ENCODE measurements at places on chromosomes 13 and 19. TPM values are rescaled to one million over a fixed set of nuclear protein-coding genes. Genes with fewer than 3 reads are reported as not detected.

The FCGBP gene
- total RNA-seq = 1.5 TPM

The ZNF470 gene
- total RNA-seq = 1.2 TPM

DNA sequence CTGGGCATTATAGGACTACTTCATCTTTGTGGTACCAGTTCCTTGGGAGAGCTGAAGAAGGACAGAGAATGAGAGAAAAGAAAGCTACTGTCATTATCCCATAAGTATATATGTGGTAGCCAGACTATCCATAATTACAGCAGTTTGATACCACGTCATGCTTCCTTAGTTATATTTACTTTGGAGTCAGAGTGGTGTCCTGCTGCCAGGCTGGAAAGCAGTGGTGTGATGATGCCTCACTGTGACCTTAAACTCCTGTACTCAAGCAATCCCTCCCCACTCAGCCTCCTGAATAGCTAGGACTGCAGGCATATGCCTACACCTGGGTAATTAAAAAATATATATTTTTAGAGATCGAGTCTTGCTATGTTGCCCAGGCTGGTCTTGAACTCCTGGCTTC, 57.8 kb downstream of the WTIP start:
- DNase-seq = no peak

DNA sequence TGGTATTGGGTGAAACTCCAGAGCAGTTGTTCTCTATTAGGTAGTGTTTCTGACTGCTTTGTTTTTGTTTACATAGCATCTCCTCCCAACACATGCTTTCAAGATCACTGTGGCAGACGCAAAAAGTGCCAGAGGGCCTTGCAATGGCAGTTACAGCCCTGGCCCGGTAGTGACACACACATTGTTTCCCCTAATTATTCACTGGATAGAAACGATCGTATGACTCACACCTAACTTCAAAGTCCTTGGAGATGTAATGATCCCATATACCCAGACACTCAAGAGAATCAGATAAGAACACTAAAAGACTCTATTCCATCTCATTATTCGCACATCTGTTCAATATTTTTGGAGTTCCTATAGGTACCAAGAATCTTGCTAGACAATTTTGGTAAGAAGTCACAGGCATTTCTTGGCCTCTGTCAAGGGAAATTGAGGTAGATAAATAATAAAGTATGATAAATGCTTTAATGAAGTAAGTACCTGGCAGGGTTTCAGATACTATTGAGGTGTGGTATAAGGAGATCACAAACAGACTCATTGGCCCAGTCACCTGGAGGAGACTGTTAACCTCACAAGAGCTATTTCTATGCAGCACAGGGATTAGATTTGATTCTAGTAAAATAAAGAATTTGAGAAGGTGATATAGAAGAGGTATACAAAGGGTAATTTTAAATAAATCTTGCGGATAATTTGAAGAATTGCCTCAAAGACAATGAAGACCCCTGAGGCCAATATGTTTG, 485.3 kb downstream of the SLITRK6 start:
- DNase-seq = peak; percentile 66

DNA sequence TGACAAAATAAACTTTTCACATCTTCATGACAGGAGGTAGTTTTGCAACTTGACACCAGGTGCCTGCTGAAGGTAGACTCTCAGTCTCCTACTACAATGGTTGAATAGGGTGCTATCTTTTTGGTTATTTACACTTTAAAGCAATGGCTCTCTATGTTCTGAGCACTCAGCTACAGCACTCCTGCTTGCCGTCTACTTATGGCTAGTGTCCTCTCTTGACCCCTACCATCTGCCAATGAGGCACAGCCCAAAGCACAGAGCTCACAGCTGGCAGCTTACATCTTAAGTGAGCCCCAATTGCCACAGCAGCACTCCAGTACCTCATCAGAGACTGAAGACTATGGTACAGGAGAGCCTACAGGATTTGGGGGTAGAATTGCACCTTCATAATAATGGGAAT, 11.4 kb downstream of the ZNF708 start:
- DNase-seq = no peak

The TRPM4 gene
- 2.1 TPM for total RNA-seq

The IRGC gene
- not detected for total RNA-seq

GRCh38 chr13:20451397-20451796, 74.3 kb downstream of the CRYL1 start:
- no peak for DNase-seq

- DNase-seq = no peak
These were observed 79.9 kb downstream of the MRPL57 start for GRCh38 chr13:21256351-21256761.

The OVOL3 gene
- total RNA-seq = not detected

DNA sequence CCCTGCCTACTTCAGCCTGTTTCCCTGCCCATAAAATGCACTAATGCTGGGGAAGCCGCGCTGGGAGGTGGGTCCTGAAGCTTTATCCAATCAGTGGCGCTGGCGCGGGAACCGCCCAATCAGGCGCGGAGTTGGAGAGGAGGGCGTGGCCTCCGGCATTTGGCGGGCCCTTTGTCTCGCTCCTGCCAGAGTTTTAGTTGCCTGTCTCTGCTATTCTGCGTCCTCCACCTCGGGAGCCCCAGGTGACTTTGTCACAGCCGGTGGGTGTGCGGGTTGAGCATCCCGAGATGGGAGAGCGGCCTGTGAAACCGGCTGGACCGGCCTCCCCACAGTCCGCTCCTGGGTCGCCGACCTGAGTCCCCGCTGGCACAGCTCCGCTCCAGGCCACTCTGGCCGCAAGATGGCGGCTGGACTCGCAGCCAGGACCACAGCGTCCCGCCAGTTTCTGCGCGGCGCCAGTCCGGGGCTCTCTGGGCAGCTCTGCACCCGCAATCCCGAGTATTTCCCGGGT, 30.7 kb upstream of the ZNF429 start:
- peak; percentile 63 for DNase-seq

The CGB2 gene
- total RNA-seq = 2.2 TPM

The PABPC3 gene
- total RNA-seq = not detected

The LIM2 gene
- total RNA-seq = not detected

DNA sequence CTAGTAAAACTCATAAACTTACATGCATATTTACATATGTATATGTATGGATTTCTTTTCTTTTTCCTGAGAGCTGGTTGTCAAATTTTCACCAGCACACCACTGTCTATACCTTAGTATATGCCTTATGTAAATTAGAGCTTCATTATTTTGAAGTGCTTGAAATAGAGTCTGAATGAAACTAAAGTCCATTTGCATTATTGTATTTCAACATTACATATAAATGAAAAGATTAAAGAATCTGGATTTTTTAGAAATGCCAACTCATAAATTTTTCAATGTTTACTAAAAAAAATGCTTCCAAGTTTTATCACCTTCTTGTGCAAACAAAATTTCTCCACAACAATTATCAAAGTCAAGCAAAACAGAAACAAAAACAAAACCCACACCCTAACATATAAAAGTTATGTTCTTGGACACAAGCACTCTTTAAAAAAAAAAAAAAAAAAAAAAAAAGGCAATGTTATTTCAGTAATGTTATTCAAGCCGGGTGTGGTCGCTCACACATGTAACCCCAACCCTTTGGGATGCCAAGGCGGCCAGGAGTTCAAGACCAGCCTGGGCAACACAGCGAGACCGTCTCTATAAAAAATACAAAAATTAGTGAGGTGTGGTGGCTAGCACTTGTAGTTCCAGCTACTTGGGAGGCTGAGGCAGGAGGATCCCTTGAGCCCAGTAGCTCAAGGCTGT, 18.3 kb downstream of the MED26 start:
- DNase-seq = no peak

The MIER2 gene
- total RNA-seq = 8.8 TPM

The TMEM255B gene
- total RNA-seq = 3.8 TPM

DNA sequence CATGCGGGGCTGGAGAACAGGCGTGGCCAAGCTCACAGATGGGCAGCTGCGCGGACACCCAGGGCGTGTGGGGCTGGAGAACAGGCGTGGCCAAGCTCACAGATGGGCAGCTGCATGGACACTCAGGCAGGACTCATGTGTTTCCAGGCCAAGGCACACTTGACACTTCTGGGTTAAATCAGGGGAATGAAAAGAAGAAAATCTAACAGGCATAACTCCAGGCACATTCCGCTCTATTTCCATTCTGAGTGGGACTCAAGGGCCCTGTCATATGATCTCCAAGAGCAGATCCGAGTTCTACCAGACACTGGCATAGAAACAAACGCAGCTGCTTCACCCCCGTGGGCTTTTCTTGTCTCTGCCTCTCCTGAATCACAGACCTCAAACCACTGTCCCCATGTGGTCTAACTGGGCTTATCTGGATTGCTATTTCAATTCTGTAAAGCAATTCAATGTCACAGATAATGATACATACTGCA, 17.4 kb upstream of the C13orf46 start:
- DNase-seq = no peak

The LRRC4B gene
- total RNA-seq = 5.6 TPM

DNA sequence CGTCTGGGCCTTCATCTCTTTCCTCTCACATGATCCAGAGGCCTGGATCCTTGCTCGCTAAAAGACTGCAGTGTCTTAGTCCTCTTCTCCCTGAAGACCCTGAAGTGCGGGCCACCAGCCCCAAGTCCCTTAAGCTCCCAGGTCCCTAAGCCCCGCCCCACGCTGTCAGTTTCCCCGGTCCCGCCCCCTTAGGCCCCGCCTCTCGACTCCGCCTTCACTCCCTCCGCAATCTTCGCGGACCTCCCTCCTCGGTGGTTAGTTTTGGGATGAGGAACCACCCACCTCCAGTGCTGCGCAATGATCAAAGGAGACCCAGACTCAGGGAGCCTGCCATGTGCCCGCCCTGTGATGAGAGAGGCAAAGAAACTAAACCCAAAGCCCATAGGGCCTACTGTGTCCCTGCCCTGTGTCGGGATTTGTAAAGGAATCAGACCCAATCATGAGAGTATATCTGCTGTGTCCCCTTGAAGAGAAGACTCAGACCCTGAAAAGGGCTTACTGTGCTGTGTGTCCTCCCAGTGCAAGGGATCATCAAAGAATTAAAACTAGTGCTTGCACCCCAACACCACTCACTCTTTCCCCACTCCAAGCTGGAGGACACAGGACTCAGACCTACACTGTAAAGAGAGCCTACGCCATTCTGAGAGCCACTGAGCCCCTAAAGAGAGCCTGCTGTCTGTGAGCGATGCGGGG, 3.0 kb upstream of the COX6B1 start:
- peak; percentile 73 for DNase-seq

DNA sequence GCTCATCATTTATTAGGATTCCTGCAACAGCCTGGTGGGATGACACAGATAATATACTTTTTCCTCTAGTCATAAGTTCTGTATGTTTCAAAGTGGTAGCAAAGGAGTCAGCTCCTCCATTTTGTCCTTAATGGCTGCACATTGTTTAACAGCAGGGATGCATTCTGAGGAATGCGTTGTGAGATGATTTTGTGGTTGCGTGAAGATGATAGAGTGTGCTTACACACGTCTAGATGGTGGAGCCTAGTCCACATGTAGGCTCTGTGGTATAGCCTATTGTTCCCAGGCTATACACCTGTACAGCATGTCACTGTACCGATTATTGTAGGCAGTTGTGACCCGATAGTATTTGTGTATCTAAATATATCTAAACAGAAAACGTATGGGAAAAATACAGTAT, 4.6 kb downstream of the SMARCA4 start:
- no peak for DNase-seq

- peak; percentile 3 for DNase-seq
These were observed 344.1 kb downstream of the RFC3 start for GRCh38 chr13:34161931-34162543.
